ENCODE measurements at places on chromosomes 5 and 9. TPM values are rescaled to one million over a fixed set of nuclear protein-coding genes. Genes with fewer than 3 reads are reported as not detected.

Gene SLC35A4
- total RNA-seq: 18.4 TPM

Gene MAP1B
- 109 TPM for total RNA-seq

Gene VCAN
- 9.6 TPM for total RNA-seq

Gene NAA35
- total RNA-seq: 20.2 TPM

Gene PCDHGC3
- 10.3 TPM for total RNA-seq

Gene FST
- 17.3 TPM for total RNA-seq

Gene EQTN
- total RNA-seq: not detected

Gene CCNB1
- total RNA-seq: 73.4 TPM

Gene CD14
- total RNA-seq: 0.09 TPM

Gene MARVELD2
- 1.7 TPM for total RNA-seq

Gene CCDC69
- total RNA-seq: 7.0 TPM

Gene DRD1
- not detected for total RNA-seq

Data from endothelial cell of coronary artery (primary cell).